ENCODE measurements at places on chromosomes 2 and 18. TPM values are rescaled to one million over a fixed set of nuclear protein-coding genes. Genes with fewer than 3 reads are reported as not detected.
A peak's percentile ranks its signal among the peaks of the same experiment; 100 is the strongest.

GRCh38 chr2:239027391-239028252, 179.7 kb downstream of the TWIST2 start:
- H3K27ac ChIP-seq, result no peak overlapping the region
- no peaks in the 10 kb centered on the region for H3K36me3 ChIP-seq
- DNase-seq, result no peak
- peaks cover 3% of the 10 kb centered on the region for H3K4me1 ChIP-seq

DNA sequence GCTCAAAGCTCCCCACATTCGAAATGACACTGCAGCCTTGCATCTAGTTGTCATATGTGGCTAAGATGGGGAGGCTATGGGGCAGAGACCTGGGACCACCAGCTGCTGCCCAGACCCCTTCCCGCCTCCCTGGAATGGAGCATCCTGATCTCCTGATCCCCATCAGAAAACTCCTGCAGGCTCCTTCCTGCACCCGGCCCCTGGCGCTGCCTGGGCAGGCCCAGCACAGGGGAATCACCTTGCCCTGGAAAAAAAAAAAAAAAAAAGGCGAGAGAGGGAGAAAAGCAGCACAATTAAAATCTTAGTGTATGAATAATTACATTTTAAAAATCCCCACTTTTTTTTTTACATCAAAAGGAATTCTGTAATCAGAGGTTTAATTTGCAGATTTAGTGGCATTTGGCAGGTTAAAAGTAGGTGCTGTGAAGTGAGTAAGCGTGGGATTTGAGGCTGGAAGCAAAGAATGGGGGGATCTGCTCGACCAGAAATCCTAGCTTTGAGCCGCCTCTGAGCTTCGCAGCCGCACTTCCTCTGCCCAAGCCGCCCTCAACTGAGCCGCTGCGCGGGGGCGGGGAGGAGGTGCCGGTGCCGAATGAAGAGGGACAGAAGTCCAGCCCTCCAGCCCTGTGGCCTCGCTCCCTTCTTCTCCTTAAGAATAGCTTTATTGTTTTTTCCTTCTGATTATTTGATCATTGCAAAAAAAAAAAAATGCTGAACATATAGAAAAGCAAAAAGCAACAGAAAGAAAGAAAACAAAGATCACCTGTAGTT, 30.0 kb downstream of the THNSL2 start:
- no peaks in the 10 kb centered on the region for H3K36me3 ChIP-seq
- no peak overlapping the region for H3K4me3 ChIP-seq
- no peak overlapping the region for H3K27ac ChIP-seq
- H3K4me1 ChIP-seq, result no peaks in the 10 kb centered on the region
- peaks cover 8% of the 10 kb centered on the region for H3K27me3 ChIP-seq

The AQP12A gene
- total RNA-seq, result not detected

The MYCN gene
- not detected for total RNA-seq

GRCh38 chr18:10530002-10530401, 4.2 kb downstream of the NAPG start:
- no peak for DNase-seq
- H3K27me3 ChIP-seq, result no peaks in the 10 kb centered on the region
- peaks cover 2% of the 10 kb centered on the region for H3K36me3 ChIP-seq

The ADCYAP1 gene
- not detected for total RNA-seq

DNA sequence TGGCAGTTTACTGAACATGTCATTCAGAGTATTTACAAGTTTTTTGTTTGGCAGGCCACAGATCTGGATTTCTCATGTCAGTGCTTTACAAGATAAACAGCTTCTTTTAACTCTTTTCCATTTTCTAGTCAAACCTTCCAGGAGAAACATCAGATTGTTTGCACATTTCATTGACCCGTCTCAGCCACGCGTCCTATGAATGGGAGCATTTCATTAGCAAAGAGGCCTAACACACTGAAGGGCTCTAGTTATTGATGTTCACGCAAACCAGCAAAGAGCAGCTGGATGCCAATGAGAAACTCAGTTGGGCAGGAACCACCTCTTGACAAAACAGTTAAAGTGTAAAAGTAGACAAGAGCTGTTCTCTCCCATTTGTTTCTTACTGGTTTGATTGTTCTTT, 29.2 kb upstream of the MFF start:
- H3K36me3 ChIP-seq, result no peaks in the 10 kb centered on the region
- DNase-seq, result no peak
- H3K4me1 ChIP-seq, result no peaks in the 10 kb centered on the region

DNA sequence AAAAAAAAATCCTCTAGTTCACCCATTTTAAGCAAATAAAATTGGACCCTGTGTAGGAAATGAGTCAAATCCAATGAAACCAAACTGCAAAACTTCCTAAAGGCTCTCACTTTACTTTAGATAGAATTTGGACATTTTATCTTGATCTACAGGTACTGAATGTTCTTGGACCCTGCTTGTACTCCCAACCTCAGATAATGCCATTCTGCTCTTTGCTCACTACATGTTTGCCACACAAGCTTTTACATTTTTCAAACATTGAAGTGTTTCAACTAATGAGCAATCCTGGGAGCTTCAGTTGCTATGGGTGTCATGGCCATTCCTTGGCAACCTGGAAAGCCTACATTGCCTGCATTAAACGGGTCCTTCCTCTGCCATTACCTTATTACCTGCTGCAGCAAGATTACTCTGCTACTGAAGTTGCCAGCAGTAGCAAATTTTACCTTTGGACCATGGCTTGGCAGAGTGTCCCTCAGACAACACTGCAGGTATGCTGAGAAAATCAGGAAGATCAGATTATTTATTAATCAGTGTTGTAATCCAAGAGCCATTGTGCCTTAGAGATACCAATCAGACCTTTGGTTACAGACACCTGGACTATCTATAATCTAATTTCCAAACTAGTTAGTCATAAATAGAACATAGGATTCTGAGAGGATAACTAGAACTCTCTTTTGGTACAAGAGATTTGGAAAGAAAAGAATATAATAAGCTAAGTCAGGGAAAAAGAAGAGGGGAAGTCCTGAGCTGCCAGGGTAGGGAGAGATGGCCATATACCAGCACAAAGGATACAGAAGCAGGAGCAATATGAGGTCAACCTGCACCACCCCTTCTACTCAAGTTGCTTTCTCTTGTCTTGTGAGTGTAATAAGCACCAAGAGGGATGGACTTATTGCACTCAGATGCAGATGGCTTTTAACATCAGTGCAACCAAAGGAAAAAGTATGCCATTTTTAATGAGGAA, 293.3 kb upstream of the TFPI start:
- no peaks in the 10 kb centered on the region for H3K4me1 ChIP-seq
- H3K36me3 ChIP-seq, result no peaks in the 10 kb centered on the region
- no peak for DNase-seq
- no peak overlapping the region for H3K4me3 ChIP-seq
- no peak overlapping the region for H3K27ac ChIP-seq

GRCh38 chr18:79343567-79344207, 52.0 kb upstream of the NFATC1 start:
- 0 out of 2 replicates have a peak, but pooled peaks cover 3% of the 10 kb centered on the region for H3K4me1 ChIP-seq
- no peak overlapping the region for H3K27ac ChIP-seq
- H3K27me3 ChIP-seq, result no peaks in the 10 kb centered on the region
- no peak overlapping the region for H3K4me3 ChIP-seq

The MC4R gene
- 0.28 TPM for total RNA-seq

DNA sequence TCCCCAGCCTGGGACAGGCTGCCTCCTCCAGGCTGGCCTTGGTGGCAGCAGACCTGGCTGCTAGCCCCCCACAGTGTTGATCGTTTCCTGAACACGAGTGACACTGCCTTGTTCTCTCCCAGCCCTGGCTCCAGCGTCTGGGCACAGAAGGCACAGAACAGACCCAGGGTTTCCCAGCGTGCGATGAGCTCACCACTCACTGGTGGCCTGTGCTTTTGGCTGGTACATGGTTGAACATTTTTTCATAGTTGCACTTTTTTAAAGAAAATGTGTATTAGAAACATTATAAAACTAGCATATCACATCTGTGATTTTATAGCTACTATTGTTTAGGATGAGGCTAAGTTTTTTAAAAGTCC, 40.9 kb downstream of the SCTR start:
- DNase-seq, result no peak
- H3K4me3 ChIP-seq, result no peak overlapping the region
- no peak overlapping the region for H3K27ac ChIP-seq
- H3K27me3 ChIP-seq, result peaks cover 28% of the 10 kb centered on the region

- H3K27me3 ChIP-seq, result no peaks in the 10 kb centered on the region
- H3K27ac ChIP-seq, result no peak overlapping the region
- no peak for DNase-seq
- H3K4me1 ChIP-seq, result no peaks in the 10 kb centered on the region
- no peak overlapping the region for H3K4me3 ChIP-seq
Measured at GRCh38 chr18:61274416-61274960, 58.7 kb upstream of the CDH20 start.

The LRRFIP1 gene
- total RNA-seq, result 52.2 TPM

DNA sequence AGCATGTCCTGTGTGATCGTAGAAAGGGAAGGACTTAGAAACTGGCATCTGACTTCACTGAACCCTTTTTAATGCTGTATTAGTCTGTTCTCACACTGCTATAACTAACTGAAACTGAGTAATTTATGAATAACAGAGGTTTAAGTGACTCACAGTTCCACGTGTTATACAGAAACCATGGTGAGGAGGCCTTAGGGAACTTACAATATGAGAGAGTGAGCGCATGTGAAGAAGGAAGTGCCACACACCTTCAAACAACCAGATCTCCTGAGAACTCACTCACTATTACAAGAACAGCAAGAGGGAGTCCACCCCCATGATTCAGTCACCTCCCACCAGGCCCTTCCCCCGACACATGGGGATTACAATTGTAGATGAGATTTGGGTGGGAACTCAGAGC, 811.3 kb downstream of the CPS1 start:
- no peak overlapping the region for H3K27ac ChIP-seq
- no peaks in the 10 kb centered on the region for H3K36me3 ChIP-seq
- H3K4me1 ChIP-seq, result no peaks in the 10 kb centered on the region
- H3K27me3 ChIP-seq, result no peaks in the 10 kb centered on the region
- DNase-seq, result no peak

DNA sequence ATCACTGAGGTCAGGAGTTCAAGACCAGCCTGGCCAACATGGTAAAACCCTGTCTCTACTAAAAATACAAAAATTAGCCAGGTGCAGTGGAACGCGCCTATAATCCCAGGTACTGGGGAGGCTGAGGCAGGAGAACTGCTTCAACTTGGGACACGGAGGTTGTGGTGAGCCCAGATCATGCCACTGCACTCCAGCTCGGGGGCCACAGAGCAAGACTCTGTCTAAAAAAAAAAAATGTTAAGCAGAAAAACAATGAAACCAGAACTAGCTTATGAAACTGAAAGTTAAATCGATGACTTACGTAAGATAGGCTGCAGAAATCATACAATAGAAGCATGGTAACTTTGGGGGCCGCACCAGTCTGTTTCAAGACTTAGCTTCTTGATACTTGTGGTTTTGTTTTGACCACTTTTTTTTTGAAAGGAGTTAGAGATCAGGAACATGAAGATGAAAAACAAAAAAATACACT, 6.2 kb upstream of the GPR155 start:
- no peaks in the 10 kb centered on the region for H3K36me3 ChIP-seq
- H3K4me1 ChIP-seq, result no peaks in the 10 kb centered on the region
- no peak overlapping the region for H3K4me3 ChIP-seq
- no peak for DNase-seq

DNA sequence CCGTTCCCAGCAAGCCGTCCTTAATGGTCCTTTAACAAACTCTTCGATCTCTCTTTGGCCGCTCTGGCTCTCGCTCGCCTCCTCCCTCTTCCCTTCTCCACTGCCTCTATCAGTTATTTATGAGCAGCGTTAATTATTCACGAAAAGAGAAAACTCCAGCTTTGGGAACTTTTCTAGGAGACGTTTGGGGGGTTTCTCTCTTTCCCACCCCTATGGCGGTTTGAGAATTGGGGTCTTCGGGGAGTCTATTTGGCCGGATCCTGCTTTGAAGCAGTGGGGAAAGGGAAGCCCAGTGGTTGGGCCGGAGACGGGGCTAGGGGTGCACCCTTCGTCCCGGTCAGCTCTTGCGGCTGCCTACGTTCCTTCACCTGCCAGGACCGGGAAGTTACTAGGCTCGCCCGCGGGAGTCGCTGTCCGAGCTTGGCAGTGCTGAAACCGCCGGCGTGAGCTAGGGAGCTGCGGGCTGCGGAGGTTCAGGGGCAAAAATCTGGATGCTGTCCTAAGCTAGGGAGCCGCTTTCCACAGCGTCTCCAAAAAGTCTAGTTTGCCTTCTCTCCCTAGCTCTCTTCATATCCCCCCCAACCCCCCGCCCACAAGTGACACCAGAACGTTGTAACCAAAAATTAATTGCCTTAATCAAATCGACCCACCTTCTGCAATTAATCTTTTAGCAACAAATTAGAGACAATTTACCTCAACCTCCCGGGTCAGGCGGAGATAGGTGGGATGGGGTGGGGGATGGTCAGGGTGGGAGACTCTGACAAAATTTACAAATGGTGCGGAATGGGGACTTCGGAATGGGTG, 8.9 kb upstream of the SKOR2 start:
- H3K4me3 ChIP-seq, result no peak overlapping the region
- H3K27ac ChIP-seq, result no peak overlapping the region
- peak; percentile 14 for DNase-seq
- peaks cover 28% of the 10 kb centered on the region for H3K27me3 ChIP-seq
- no peaks in the 10 kb centered on the region for H3K4me1 ChIP-seq

DNA sequence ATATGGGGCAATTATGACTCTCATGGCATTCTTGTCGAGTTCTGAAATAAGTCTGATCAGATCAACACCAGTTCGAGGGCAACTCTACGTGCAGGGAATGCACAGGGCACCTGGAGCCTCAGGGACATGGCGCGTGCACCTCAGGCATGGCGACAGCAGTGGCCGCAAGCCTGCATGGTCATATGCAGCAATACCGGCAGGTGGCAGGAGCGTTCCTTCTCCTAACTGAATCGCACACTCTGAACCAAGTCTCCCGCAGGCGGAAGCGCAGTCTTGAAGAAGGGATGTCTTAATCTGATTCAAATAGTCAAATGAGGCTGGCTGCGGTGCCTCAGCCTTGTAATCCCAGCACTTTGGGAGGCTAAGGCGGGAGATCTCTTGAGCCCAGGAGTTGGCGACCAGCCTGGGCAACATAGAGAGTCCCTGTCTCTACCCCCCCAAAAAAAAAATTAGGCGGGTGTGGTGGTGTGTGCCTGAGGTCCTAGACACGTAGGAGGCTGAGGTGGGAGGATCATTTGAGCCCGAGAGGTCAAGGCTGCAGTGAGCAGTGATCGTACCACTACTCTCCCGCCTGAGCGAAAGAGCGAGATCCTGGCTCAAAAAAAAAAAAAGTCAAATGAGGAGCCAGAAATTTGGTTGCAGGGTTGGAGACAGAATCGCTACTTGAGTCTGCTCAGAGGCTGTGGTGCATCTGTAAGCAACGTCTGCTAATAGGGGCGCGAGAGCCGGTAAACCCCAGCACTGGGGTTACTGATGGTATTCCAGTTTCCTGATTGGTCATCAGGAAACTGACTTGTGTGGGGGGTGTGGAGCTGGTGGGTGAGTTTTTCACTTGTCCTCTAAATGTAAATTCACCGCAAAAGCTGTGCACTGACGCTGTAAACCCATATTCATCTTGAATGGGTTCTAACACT, 28.8 kb downstream of the FHL2 start:
- H3K4me3 ChIP-seq, result no peak overlapping the region
- H3K36me3 ChIP-seq, result peaks cover 83% of the 10 kb centered on the region
- no peaks in the 10 kb centered on the region for H3K27me3 ChIP-seq
- H3K4me1 ChIP-seq, result peaks cover 31% of the 10 kb centered on the region
- peak overlapping the region; percentile 35 for H3K27ac ChIP-seq

- H3K4me3 ChIP-seq, result no peak overlapping the region
- H3K27me3 ChIP-seq, result no peaks in the 10 kb centered on the region
- DNase-seq, result no peak
Measured at GRCh38 chr2:228689053-228689452, 507.6 kb upstream of the SPHKAP start.

The EPB41L3 gene
- total RNA-seq, result 90.5 TPM

- H3K27me3 ChIP-seq, result no peaks in the 10 kb centered on the region
- H3K36me3 ChIP-seq, result peaks cover 9% of the 10 kb centered on the region
- DNase-seq, result no peak
Measured at GRCh38 chr18:8620845-8621244, 11.6 kb downstream of the RAB12 start.
